Activated CD4-positive, alpha-beta memory T cell treated with anti-CD3 and anti-CD28 coated beads, Interleukin-2, amount 10 ng/mL, durations not matched to agents 7 days and 5 days (primary cell): ENCODE measurements at places on chromosomes 13 and 19. TPM values are rescaled to one million over a fixed set of nuclear protein-coding genes. Genes with fewer than 3 reads are reported as not detected.

DNA sequence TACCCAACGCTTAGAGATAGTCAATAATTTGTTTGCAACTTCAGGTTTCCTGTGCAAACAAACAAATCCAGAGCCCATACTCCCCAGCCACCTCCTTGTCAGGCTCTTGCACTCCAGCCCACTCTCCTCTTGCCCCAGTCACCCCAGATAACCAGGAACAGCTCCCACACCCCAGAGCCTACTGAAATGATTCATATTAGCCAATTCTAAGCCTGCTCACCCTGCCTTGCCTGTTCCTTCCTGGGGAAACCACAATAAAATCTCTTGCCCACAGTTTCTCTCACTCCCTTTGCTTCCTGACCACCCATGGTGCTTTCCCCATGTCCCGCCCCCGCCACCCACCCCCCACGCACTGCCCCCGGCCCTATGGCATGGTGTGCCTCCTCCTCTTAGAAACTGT is 3.8 kb upstream of the ACTL9 start:
- H3K4me1 ChIP-seq: peaks cover 64% of the 10 kb centered on the region
- H3K27me3 ChIP-seq: peaks cover 3% of the 10 kb centered on the region
- H3K27ac ChIP-seq: peak overlapping the region; percentile 85

GRCh38 chr13:31859571-31859970 is 120.2 kb downstream of the RXFP2 start:
- no peaks in the 10 kb centered on the region for H3K4me1 ChIP-seq
- no peak for DNase-seq
- no peak overlapping the region for H3K27ac ChIP-seq
- peaks cover 6% of the 10 kb centered on the region for H3K36me3 ChIP-seq

The PCDH8 gene
- total RNA-seq: not detected

DNA sequence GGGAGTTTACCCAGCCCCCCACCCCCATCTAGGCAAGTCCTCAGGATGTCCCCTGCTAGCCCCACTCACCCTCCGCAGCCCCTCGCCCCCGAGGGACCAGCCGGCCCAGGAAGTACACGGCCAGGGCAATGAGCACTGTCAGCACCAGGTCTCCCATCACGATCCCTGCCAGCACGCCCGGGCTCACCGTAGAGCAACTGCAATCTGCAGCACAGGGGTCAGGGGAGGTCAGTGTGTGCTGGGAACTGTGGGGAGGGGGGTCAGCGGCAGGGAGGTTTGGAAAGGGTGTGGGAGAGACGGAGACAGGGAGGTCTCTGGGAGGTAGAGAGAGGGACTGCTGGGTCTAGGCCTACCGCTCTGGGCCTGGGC is 734 bp downstream of the TYROBP start:
- peaks cover 36% of the 10 kb centered on the region for H3K4me1 ChIP-seq
- H3K36me3 ChIP-seq: peaks cover 14% of the 10 kb centered on the region
- H3K27me3 ChIP-seq: no peaks in the 10 kb centered on the region
- no peak for DNase-seq
- no peak overlapping the region for H3K4me3 ChIP-seq

GRCh38 chr13:36096461-36097416 is 34.4 kb downstream of the DCLK1 start:
- H3K4me3 ChIP-seq: no peak overlapping the region
- H3K27me3 ChIP-seq: no peaks in the 10 kb centered on the region
- H3K27ac ChIP-seq: no peak overlapping the region
- H3K4me1 ChIP-seq: no peaks in the 10 kb centered on the region

The LATS2 gene
- total RNA-seq: 11.2 TPM

GRCh38 chr13:31424130-31424729 is 224.5 kb downstream of the B3GLCT start:
- H3K27ac ChIP-seq: no peak overlapping the region
- no peak overlapping the region for H3K4me3 ChIP-seq
- no peaks in the 10 kb centered on the region for H3K36me3 ChIP-seq
- DNase-seq: peak; percentile 67
- no peaks in the 10 kb centered on the region for H3K4me1 ChIP-seq

DNA sequence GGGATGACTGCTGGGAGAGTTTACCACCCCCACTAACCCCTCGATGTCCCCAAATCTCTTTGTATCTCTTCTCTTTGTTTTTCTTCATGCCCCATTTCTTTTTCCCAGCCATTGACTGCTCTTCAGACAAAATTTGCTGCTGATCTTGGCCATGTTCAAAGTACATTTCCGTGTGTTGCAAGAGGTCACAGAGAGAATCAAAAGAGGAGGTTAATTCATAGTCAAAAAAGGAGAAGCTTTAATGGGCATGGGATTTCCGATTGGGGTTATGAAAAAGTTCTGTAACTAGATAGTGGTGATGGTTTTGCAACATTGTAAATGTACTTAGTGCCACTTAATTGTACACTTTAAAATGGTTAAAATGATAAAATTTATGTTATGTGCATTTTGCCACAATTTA is 121.1 kb downstream of the FLT1 start:
- H3K4me3 ChIP-seq: no peak overlapping the region
- H3K36me3 ChIP-seq: no peaks in the 10 kb centered on the region
- H3K27me3 ChIP-seq: peaks cover 21% of the 10 kb centered on the region
- H3K4me1 ChIP-seq: no peaks in the 10 kb centered on the region
- H3K27ac ChIP-seq: no peak overlapping the region
- no peak for DNase-seq

The ZNF558 gene
- 25.0 TPM for total RNA-seq

DNA sequence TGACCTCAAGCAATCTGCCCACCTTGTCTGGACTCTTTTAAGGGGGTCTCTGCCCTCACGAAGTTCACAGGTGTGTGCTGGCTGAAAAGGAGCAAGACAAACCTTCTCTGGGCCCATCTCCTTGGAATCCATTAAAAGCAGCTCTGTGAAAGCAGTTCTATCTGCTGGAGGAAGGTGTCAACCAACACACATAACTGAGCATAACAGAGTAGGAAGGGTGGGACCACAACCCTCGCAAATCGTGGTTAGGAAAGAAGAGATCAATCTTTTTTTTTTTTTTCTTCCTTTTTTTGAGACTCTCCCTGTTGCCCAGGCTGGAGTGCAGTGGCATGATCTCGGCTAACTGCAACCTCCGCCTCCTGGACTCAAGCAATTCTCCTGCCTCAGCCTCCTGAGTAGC is 1.4 kb downstream of the SUGP2 start:
- peaks cover 42% of the 10 kb centered on the region for H3K36me3 ChIP-seq
- no peaks in the 10 kb centered on the region for H3K27me3 ChIP-seq
- no peak for DNase-seq

- no peak overlapping the region for H3K4me3 ChIP-seq
- H3K4me1 ChIP-seq: peaks cover 2% of the 10 kb centered on the region
- DNase-seq: no peak
Observed at GRCh38 chr13:99165753-99166587, 34.7 kb upstream of the UBAC2 start.

DNA sequence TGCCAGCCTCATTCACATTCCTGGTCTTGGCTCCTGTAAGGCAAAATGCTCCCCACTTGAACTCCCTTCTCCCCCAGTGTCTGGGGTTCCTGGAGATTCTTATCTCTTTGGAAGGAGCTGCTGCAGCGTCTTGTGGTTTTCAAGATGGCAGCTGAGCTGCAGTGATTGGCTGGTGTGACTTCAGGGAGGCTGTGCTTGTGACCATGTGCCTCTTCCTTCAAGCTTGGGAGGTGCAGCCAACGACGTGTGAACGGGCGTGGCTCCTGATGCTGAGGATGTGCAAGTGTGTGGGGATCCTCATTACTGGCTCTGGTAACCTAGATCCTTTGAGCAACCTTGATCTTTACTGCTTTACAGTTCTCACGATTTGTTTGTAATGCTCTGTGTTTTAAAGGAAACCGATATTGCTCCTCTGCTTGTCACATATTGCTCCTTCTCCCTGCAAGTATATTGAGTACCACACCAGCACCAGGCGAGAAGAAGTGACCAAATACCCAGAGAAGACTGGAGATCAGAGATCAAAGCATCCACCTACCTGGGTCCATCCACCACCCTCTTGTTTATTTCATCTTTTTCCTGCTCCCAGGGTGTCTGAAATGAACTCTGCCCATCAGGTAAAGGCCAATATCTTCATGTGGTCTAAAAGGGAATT is 208.5 kb downstream of the FGF9 start:
- H3K27ac ChIP-seq: no peak overlapping the region
- no peaks in the 10 kb centered on the region for H3K36me3 ChIP-seq
- no peaks in the 10 kb centered on the region for H3K4me1 ChIP-seq
- peaks cover 2% of the 10 kb centered on the region for H3K27me3 ChIP-seq
- no peak for DNase-seq
- H3K4me3 ChIP-seq: no peak overlapping the region

The METTL21C gene
- total RNA-seq: not detected

DNA sequence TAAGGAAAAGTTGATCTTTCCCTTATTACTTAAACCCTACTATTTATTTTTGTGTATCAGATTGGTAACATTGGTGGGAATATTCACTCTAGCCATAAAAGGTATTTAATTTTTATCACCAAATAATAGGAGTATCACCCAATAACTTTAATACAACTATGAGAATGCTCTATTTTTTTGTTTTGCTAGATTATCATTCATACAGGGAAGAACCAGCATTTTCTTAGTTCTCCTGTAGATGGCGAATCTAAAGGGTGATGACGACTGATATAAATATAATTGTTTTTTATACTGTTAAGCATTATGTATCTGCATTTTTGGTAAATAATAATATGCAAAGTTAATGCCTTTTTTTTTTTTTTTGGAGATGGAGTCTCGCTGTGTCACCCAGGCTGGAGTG is 7.9 kb upstream of the FRY start:
- no peak overlapping the region for H3K4me3 ChIP-seq
- H3K4me1 ChIP-seq: no peaks in the 10 kb centered on the region
- no peak overlapping the region for H3K27ac ChIP-seq
- no peaks in the 10 kb centered on the region for H3K27me3 ChIP-seq
- no peak for DNase-seq

DNA sequence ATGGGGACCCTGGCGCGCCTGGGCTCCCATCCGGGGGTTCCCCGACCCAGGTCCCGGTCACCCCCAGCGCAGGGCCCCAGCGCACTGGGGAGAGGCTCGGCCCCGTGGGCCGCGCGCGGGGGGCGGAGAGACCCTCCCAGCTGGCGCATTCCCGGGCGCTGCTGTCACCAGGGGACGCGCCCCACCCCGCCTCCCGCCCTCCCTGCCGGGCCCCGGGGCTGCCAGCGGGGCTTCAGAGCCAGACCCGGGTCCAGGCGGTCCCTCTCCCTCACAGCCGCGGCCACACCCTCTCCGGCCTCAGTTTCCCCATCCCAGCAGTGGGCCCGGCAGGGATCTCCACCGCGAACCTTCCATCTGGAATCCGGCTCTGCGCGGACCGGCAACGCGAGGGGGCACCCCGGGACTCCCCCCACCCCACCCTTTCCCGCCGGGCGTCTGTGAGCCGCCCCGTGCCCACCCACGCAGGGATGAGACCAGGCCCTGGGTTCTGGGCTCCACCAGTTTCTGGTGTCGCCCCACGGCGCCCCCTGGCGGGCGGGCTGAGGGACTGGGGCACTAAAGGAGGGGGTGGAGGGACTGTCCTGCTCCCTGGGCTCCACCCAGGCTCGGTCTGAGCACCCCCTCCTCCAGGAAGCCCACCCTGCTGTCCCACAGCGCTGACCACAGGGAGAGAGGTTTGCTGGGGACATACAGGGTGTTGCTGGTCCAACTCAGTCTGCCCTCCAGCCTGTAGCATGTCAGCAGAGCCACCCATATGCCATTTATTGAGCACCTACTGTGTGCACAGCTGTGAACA is 878 bp upstream of the ADAMTSL5 start:
- H3K27me3 ChIP-seq: peaks cover 12% of the 10 kb centered on the region
- peak overlapping the region; percentile 30 for H3K4me3 ChIP-seq
- peaks cover 13% of the 10 kb centered on the region for H3K4me1 ChIP-seq
- no peaks in the 10 kb centered on the region for H3K36me3 ChIP-seq
- peak; percentile 74 for DNase-seq
- no peak overlapping the region for H3K27ac ChIP-seq

DNA sequence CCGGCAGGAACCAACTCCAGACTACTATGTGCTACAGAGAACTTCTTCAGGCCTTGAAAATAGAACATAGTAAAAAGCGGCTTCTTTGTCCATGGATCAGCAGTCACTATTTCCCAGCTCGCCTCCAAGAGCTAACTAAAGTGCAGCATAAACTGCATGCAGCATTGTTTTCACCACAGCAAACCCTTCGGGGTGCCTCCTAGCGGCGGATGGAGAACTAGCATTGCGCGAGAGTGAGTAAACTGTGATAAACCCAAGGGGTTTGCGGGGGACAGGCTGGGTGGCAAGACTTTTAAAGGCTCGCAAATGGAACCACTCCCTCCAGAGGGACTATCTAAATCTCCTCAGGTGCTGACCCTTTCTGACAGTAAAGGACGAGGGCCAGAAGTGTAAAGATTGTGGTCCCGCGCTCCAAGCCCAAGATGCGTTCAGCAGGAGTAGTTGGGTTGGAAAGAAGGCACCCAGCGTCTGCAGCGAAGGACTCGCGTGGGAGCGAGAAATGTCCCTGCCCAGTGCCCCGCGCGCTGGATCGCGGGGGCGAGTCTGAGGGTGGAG is 21.5 kb upstream of the SGCG start:
- H3K27ac ChIP-seq: no peak overlapping the region
- peaks cover 23% of the 10 kb centered on the region for H3K27me3 ChIP-seq
- peaks cover 2% of the 10 kb centered on the region for H3K4me1 ChIP-seq
- H3K36me3 ChIP-seq: no peaks in the 10 kb centered on the region
- DNase-seq: peak; percentile 28

DNA sequence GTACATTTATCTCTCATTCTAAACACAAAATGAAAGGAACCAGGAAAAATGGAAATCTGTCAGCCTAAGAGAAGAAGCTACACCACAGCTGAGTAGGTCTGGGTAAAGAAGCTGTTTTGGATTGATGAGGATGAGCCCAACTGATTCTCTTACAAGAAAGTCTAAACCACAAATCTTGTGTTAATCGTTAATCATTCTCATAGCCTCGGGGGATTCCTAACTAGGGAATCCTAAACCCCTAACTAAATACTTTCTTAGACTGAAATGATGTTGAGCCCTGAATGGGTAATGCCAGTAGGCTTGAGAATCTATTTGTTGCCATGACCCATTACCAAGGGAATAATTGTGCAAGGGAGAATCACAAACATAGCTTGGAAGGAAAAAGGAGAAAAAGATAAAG is 327.5 kb upstream of the SPRY2 start:
- H3K4me3 ChIP-seq: no peak overlapping the region
- H3K27ac ChIP-seq: no peak overlapping the region
- H3K27me3 ChIP-seq: no peaks in the 10 kb centered on the region
- H3K36me3 ChIP-seq: no peaks in the 10 kb centered on the region
- DNase-seq: no peak
- no peaks in the 10 kb centered on the region for H3K4me1 ChIP-seq
